Epithelial cell of proximal tubule (primary cell): ENCODE measurements at places on chromosomes 7 and 10. TPM values are rescaled to one million over a fixed set of nuclear protein-coding genes. Genes with fewer than 3 reads are reported as not detected.
A peak's percentile ranks its signal among the peaks of the same experiment; 100 is the strongest.

DNA sequence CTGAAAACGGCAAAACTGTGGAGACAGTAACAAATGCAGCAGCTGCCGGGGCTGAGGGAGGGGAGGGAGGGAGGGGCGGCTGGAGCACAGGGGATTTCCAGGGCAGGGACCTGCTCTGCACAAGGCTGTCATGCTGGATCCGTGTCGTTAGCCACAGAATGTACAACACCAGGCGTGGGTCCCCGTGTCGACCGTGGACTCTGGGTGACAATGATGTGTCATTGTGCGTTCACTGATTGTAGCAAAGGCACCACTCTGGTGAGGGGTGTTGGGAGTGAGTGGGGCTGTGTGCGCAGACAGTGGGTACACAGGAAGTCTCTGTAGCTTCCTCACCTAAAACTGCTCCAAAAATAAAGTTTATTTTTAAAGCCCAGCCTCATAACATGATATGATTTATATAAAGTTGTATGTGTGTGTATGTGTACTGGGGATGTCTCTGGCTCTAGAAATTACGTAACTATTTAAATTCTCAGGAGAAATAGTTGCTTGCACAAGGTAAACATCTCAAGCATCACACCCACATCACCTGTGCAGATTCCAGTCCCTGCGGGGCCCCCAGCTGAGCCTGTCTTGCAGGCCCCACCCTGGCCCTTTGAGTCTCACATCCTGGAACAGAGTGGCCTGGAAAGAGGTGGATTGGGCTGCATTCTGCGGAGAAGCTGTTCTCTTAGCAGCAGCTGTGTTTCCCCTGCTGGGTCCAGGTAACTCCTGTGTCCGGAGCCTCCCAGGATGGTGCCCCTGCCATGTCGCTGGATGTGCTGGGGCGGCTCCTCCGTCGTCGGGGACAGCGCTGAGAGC, 135.7 kb downstream of the DYNC2I1 start:
- DNase-seq: no peak

The AMPH gene
- total RNA-seq: 0.06 and 0.07 TPM in 2 replicates

DNA sequence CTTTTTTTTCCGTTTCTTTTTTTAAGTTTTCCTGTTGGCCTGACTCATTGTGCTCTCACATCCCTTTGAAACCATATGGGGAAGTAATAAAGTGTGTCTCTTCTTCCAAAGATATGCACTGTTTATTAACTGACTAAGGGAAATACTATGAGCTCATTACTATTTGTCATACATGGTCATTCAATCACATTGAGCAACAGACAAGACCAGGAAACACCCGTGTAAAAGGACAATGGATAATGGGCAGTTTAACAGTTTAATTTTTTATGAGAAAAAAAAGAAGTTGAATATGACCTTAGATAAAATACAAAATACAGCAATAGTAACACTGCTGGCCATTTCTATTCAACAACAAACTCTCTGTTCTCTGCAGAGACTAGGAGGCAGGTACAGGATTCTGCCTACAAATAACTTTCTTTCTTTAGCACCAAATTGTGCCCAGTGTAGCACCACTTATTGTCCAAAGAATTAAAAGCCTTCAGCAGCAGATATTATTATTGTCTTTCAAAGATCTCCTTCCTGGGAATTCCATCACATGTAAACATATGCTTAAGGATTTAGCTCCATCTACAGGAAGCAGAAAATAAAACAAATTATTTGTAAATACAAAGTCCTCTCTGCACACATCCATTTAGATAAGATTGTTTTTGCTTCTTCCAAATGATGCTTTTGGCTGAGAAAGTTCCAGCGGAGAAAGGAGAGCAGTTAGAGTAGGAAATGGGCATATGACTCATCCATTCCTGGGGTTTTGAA, 55.0 kb upstream of the AKR1E2 start:
- DNase-seq: peak; percentile 89

- DNase-seq: no peak
Measured at GRCh38 chr7:74032624-74033371, 4.8 kb downstream of the ELN start.

- peak; percentile 45 for DNase-seq
Measured at GRCh38 chr10:8568401-8568800, 513.9 kb downstream of the GATA3 start.

DNA sequence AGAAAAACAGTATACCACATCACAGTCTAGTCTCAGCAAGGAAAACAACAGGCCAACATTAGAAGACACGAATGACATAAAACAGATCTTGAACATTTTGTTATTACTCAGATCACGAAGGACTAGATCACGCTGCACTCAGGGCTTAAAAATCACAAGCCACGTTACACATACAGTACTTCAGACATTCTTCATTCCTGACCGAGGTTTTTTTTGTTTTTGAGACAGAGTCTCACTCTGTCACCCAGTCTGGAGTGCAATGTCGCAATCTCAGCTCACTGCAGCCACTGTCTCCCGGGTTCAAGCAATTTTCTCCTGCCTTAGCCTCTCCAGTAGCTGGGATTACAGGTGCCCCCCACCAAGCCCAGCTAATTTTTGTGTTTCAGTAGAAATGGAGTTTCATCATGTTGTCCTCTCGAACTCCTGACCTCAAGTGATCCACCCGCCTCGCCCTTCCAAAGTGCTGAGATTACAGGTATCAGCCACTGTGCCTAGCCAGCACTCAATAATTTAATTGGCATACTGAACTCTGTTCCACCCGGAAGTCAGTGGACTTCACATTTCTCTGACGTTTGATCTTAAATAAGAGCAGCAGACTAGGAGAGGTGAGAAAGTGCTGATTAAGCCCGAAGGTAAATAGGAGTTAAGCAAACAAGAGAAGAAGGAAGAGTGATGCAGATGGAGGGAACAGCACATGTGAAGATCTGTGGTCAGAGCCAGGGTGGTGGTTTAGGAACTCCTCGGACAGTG, 3.5 kb downstream of the AIMP2 start:
- no peak for DNase-seq

DNA sequence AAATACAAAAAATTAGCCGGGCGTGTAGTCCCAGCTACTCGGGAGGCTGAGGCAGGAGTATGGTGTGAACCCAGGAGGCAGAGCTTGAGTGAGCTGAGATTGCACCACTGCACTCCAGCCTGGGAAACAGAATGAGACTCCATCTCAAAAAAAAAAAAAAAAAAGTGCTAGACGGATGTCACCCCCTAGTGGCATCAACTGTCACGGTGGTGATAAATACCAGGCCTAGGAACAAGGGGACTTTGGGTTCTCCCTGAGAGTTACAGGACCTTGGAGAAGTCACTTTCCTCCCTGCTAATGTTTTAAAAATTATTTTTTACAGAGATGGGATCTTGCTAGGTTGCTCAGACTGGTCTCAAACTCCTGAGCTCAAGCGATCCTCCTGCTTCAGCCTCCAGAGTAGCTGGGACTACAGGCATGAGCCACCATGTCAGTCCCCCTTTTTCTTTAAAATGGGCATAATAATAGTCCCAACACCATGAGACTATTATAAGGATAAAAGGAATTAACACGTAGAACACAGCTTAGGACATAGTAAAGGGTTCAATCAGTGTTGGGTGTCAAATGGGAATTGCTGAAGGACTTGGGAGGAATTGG, 2.6 kb upstream of the TMEM130 start:
- DNase-seq: no peak

DNA sequence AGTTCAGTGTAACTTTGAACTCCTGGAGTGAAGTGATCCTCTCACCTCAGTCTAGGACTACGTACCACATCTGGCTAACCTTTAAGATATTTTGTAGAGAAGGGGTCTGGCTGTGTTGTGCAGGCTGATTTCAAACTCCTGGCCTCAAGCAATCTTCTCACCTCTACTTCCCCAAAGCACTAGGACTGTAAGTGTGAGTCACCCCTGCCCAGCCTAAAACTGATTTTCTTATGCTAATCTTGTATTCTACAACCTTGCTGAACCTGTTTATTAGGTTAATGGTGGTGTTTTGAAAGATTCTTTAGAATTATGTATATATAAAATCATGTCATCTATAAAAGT, 58.0 kb downstream of the LCOR start:
- no peak for DNase-seq

The LGI1 gene
- not detected in 2 replicates for total RNA-seq

DNA sequence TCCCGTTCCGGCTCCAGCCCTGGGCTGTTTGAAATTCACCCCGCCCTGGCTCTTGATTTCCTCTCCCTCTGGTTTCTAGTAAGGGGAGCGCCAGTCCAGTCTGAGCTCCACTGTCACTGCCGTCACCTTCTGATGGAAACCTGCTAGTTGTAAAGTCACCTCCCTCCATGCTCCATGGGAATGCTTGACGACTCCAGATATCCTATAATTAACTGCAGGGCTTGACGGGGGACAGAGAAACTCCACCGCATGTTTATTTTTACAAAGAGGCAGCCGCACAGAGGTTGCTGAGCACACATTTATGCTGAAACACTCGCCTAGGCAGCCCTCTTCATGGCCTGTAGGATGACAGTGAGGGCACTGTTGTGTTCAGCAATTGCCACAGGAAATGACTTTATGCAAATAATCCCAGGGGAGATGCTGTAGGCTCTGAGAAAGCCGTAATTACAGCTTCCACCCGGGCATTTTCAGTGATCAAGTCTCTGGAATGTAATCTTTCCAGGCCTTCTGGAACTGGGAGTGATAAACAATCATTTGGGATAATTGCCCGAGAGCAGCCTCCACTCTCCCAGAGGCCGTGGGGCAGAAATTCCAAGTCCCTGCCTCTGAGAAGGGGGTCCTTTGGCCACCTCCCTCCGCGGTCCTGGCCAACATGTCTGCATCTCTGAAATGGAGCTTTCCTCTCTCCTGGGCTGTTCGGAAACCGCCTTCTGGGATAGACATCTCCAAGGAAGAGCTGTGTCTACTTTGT, 300.5 kb downstream of the KLF6 start:
- DNase-seq: no peak

DNA sequence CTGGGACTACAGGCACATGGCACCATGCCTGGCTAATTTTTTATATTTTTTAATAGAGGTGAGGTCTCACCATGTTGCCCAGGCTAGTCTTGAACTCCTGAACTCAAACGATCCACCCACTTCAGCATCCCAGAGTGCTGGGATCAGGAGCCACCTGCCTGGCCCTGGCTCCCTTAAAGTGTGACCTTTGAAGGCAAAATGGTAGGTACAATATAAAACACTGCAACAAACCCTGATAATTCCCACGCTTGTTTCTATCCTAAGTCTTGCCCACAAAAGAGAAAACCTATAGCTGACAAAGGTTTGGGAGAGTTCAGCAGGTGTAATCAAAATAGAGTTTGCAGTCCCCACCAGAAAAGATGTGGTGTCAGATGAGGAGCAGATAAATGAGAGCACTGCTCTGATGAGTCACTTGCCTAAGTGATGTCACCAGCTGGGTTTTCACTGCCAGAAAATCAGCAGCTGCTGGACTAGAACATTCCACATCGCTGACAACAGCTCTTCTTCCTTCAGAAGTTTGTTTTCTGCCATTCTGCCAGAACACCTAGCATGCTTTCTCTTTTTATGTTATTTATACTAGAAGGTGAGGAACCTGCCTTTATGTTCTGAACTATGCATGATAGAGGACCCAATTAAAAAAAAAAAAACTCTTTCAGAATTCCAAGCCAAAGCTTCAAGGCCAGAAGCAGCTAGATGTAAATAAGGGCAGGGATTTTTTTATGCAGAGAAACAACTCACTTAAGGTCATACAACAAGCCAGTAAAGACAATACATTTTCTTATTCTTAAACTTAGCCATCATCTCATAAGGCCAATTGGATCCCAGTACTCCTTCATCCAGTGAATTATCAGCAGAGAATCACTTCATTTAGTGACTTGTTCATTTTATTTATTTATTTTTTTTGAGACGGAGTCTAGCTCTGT, 18.0 kb downstream of the PURB start:
- DNase-seq: peak; percentile 78

DNA sequence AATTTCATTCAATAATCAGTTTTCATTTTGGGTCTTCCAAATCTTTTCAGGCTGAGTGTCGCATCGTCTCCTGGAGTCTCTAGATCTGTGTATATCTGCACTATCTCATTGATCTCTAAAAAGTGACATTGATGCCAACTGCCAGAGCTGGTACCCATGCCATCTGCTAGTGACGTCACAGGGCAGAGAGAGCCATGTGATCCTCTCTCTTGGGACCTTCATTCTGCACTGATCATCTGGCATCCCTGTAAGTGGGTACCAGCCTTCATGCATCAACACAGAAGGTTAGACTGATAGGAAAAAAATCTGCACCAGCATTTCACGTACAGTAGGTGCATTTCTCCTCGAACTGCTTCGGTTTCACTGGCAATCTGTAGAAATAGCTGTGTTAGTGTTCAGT, at the start of gene NEUROD6:
NEUROD6 (minus strand) TSS at position 124 of the 400 bp plus-strand sequence. CDS start 1,458 bp downstream, outside the sequence.
- DNase-seq: no peak

GRCh38 chr10:94155722-94156271, 162.1 kb downstream of the PLCE1 start:
- DNase-seq: no peak

DNA sequence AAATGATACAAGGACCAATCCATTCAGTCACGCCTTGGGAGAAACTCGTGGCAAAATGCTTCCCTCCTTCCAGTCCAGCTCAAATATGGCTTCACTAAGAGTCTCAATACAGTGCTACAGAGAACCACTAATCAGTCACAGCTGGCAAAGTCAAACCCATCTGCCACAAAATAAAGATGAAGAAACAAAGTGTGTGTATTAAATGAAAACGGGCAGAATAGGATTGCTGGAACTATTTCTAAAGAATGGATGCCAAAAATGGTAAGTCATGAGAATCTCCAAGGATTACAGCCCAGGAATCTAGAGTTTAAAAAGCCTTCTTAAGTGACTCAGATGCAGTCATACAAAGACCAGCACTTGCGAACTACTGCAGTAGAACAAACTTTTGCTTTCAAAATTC, 61.9 kb downstream of the CACUL1 start:
- DNase-seq: peak; percentile 20

DNA sequence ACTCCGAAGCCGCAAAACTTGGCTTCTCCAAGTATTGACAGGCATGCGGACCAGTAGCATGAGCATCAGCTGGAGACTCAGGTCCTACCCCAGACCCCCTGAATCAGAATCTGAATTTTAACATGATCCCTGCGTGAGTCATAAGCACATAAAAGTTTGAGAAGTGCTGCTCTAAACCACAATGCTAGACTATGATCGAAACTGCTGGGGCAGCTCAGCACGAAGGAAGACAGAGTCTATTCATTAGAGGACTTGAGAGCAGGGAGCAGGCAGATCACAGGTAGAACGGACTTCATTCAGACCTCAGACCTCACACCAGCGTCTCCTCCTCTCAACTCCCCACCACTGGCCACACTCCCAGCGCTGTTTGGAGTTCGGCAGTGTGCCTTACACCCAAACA, 16.9 kb downstream of the CAMK2G start:
- DNase-seq: no peak

- DNase-seq: no peak
Measured at GRCh38 chr10:52314822-52315552, 906 bp downstream of the DKK1 start.
